NCI-H524 treated with DMSO at 0.1 percent for 48 hours (cell line): ENCODE measurements at places on chromosomes 12 and 14.

- no peak for DNase-seq
Observed at GRCh38 chr14:83816761-83817160, 1713.2 kb upstream of the FLRT2 start.

DNA sequence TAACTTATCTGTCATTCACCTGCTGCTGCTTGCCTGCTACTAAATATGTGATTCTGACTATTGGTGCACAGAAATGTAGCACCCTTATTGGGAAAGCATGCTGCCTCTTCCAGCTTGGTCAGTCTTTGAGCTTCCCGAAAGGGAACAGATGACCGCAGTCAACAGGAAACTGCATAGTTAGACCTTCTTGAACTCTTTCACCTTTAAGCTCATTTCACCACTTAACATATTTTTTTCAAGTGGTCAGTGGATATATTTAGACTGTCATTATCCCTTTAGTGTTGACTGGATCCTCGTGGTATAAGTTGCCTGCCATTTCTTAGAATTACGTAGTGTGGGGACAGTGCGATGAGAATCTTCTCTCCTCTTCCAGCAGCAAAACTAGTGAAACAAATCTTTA is 224.9 kb downstream of the FBXL14 start:
- DNase-seq = no peak

DNA sequence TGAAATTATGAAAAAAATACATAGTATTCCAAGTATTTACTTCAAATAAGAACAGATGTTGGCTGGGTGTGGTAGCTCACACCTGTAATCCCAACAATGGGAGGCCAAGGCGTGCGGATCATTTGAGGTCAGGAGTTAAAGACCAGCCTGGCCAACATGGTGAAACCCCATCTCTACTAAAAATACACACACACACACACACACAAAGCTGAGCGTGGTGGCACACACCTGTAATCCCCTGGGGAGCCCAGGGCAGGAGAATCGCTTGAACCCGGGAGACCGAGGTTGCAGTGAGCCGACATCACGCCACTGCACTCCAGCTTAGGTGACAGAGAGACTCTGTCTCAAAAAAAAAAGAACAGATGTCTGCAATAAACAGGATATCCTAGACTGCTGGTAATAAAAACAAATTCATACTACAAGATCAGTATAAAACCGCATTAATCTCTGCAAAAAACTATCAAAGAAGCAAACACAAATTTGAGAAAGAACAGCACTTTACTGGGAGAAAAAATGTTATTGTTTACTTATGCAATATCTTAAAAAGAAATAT is 23.8 kb downstream of the EEA1 start:
- DNase-seq = no peak

GRCh38 chr14:60241091-60241490 is 7.9 kb upstream of the PPM1A start:
- no peak for DNase-seq

GRCh38 chr12:21346542-21347205 is 12.0 kb upstream of the SLCO1A2 start:
- DNase-seq = no peak

DNA sequence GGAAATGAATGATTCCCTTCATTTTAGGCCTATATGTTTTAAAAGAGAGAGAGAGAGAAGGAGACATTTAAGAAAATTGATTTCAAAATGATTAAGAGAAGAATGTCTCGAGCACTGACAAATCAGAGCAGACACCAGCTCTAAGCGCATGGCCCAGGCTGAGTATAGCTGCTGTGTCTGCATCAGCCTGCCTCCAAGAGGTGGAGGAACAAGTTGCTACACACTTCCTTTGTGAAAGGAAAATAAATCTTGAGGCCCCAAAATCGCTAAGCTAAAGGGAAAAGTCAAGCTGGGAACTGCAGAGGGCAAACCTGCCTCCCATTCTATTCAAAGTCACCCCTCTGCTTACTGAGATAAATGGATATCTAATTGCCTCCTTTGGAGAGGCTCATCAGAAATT is 728.7 kb upstream of the TMEM132C start:
- DNase-seq = no peak

DNA sequence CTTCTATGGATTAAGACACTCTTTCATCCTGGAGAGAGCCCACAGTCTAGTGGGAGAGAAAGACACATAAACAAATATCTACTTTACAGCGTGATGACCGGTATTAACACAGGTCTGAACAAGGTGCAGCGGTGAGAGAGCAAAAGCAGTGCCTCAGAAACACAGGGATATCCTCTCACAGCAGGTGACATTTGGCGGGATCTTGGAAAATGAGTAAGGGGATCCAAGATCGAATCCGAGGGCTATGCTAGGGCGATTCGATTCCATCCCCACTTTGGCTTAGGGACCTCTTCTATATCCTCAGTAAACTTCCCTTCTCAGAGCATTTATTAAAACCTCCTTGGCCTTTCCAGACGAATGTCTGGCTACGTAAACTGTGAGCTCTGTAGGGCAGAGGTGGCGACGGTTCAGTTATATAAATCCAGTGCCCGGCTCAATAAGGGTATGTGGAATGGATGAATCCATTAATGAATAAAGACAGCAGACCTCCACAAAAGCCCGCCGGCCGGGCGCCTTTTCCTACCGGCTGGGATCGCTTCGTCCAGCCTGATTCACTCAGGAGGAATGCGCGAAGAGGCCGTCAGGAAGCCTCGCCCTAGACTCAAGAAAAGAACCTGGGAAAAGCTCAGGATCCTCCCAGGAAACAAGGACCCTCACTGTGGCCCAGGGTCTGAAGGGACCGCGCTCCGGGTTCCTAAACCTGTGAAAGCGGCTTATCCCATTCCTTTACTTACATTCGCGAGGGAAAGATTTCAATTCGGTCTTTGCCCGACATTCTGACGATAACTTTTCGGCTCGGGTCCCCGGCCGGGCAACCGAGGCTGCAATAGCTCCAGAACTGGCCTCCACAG is 455 bp downstream of the ATP6V1D start:
- no peak for DNase-seq

DNA sequence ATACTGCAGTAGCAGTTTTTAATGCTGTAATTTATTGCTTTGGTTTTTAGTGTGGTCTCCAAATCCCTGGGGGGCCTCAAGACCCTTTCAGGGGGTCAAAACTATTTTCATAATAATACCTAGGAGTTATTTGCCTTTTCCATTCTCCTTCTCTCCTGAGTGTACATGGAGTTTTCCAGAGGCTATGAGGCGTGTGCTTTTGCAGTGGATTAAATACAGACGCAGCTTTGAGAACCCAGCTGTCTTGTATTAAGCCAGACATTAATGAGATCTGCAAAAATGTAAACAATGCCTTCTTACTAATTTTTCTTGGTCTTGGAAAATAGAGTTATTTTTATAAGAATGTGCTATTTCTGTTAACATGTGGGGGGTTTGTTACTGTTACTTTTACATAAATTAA is 68.6 kb downstream of the SLC25A47 start:
- DNase-seq = peak; percentile 9

- no peak for DNase-seq
Observed at GRCh38 chr14:100121643-100122480, 37.6 kb downstream of the DEGS2 start.

DNA sequence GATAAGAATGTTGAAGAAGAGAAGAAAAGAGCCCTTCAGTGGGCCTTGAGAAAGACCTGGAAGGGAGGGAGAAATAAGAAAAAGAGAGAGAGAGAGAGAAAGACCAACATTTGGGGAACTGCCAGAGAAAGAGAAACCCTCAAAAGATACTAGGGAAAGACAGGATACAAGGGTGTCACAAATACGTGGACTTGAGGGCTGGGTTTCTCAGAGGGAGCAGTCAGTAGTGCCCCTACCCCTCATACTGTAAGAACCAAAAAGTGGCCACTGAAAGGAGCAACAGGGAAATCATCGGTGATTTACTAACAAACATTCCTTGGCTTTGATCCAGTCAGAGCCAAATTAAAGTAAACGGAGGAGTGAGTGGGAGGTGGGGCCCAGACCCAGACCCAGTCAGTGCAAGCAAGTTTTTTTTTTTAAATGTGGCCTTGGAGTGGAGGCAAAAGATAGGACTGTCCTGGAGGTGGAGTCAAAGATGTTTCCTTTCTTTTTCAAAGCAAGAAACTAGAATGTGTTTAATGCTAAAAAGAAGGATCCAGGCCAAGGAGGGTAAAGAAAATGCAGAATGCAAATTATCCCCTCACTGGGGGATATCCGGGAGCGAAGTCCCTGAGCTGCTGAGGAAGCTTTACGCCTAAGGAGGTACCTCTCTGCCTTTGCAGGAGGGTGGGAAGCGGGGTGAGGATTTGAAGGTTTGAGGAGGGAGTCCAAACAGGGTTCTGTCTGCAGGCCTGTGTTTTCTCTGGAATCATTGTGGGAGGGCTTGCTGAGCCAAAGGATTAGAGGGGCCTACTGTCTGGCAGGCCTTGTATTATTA is 143.5 kb upstream of the AMIGO2 start:
- DNase-seq = no peak

DNA sequence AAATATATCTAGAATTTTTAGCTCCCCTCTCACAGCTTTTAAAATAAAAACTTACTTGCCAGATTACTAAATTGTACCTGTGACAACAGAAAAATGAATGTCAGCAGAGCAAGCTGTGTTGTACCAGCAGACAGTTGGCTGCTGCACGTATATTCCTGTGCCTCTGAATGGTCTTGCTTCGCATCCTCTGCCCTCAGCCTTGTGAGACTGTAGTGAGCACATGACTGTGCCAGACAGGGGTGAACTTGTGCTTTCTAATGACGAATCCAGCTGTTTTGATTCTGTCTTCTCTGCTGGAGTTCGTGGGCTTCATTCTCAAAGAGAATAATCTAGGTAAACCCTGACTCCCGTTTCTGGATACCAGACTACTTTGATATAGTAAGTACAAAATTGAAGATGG is 58.3 kb upstream of the FRMD6 start:
- no peak for DNase-seq

GRCh38 chr14:52923902-52924575 is 26.8 kb downstream of the FERMT2 start:
- no peak for DNase-seq
